Hematopoietic multipotent progenitor cell treated with erythropoietin and hydrocortisone succinate and interleukin-3 and kit ligand, for 6 days (in vitro differentiated cells): ENCODE measurements at places on chromosomes 13 and 19.

- peak; percentile 82 for DNase-seq
These were observed 50.3 kb upstream of the SIN3B start for GRCh38 chr19:16778796-16779411.

DNA sequence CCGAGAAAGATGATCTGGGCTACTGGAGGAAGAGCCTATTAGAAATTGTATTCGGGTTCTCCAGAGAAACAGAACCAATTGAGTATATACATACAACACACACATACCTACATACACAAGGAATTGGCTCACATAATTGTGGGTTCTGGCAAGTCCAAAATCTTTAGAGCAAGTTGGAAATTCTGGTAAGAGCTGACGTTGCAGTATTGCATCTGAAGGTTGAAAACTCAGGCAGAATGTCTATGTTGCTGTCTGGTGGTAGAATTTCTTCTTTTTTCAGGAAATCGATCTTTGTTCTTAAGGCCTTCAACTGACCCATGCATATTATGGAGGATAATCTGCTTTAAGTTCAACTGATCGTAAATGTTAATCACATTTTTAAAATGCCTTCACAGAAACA lies 15.5 kb upstream of the OLFM4 start:
- DNase-seq: no peak

- DNase-seq: no peak
These were observed 21.6 kb upstream of the FNDC3A start for GRCh38 chr13:48954081-48954480.

GRCh38 chr13:19158526-19159174 lies 23.0 kb downstream of the TUBA3C start:
- no peak for DNase-seq

GRCh38 chr19:19040417-19040816 lies 7.0 kb downstream of the ARMC6 start:
- no peak for DNase-seq
